ENCODE measurements at places on chromosomes 1 and 21.

- DNase-seq = no peak
Measured at GRCh38 chr1:207412845-207413244, 41.3 kb upstream of the CR2 start.

- DNase-seq = no peak
Measured at GRCh38 chr1:78333502-78333901, 157.3 kb upstream of the PTGFR start.

- DNase-seq = no peak
Measured at GRCh38 chr21:35705888-35706287, 354.4 kb downstream of the SETD4 start.

GRCh38 chr1:2000850-2001249 lies 2.7 kb downstream of the CFAP74 start:
- DNase-seq = no peak

GRCh38 chr21:27326301-27326700 lies 359.4 kb upstream of the ADAMTS5 start:
- DNase-seq = no peak

GRCh38 chr1:53639996-53640700 lies 98.8 kb downstream of the GLIS1 start:
- DNase-seq = no peak

GRCh38 chr1:213572912-213573647 lies 414.7 kb upstream of the PROX1 start:
- DNase-seq = no peak

DNA sequence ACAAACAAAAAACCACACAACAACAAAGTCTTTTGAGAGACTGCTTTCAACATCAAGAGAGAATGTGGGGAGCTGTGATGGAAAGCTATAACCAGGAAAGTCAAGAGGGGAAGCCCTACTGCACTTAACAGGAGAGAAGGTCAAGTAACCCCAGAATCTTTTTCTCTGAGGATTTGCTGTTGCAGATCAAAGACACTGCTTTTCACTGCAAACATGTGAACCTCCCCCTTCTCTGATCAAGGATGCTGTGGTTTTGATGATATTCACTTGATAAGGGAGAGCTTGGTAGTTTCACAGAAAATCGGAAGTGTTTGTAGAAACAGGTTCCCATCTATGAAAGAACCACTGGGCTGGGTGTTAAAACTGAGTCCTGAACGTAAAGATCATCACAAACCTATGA lies 4.8 kb downstream of the ETV3 start:
- DNase-seq = no peak

DNA sequence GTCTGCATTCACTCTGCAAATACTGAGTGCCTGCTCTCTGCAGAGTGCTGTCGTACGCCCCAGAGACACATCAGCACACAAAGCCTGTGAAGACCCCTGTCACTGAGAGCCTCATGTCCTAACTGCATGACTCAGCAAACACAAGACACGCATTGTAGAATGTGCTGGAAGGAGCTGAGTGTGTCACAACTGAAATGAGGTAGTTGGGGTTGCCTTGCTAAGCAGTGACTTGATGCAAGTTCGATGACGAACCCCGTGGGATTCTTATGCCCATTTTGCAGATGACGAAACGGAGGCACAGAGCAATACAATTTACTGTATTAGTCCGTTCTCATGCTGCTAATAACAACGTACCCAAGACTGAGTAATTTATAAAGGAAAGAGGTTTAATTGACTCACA lies 65.1 kb downstream of the RIPK4 start:
- DNase-seq = no peak

DNA sequence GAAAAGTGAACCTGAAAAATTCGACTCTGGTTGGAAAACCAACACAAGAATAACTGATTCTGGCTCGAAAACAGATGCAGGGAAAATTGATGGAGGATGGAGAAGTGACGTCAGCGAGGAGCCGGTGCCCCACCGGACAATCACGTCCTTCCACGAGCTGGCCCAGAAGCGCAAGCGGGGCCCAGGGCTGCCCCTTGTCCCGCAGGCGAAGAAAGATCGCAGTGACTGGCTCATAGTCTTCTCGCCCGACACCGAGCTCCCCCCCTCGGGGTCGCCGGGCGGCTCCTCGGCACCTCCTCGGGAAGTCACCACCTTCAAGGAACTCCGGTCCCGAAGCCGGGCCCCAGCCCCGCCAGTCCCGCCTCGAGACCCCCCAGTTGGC lies 1.9 kb downstream of the RUSC1 start:
- no peak for DNase-seq

- no peak for DNase-seq
Measured at GRCh38 chr1:198316546-198317100, 159.8 kb downstream of the NEK7 start.

- DNase-seq = peak; percentile 56
Measured at GRCh38 chr1:156677616-156678596, 699 bp upstream of the NES start.

DNA sequence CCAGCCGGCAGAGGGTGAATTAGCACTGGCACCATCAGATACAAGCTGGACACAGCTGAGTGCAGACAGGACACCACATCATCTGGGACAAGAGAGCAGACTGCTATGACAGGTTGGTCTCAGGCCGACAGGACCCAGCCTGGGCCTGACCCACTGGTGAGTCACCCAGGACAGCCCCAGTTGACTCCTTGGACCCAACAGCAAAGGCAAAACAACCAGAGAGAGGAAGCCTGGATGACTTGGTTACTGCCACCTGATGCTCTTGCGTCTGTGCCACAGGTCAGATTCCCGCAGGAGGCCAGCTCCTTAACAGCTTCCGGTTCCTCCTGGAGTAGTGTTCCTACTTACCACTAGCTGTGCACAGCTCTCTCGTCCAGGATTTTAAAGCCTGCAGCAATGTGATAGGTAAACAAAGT lies 18.5 kb downstream of the CCN1 start:
- no peak for DNase-seq

GRCh38 chr1:112537456-112537855 lies 28.7 kb downstream of the WNT2B start:
- no peak for DNase-seq

DNA sequence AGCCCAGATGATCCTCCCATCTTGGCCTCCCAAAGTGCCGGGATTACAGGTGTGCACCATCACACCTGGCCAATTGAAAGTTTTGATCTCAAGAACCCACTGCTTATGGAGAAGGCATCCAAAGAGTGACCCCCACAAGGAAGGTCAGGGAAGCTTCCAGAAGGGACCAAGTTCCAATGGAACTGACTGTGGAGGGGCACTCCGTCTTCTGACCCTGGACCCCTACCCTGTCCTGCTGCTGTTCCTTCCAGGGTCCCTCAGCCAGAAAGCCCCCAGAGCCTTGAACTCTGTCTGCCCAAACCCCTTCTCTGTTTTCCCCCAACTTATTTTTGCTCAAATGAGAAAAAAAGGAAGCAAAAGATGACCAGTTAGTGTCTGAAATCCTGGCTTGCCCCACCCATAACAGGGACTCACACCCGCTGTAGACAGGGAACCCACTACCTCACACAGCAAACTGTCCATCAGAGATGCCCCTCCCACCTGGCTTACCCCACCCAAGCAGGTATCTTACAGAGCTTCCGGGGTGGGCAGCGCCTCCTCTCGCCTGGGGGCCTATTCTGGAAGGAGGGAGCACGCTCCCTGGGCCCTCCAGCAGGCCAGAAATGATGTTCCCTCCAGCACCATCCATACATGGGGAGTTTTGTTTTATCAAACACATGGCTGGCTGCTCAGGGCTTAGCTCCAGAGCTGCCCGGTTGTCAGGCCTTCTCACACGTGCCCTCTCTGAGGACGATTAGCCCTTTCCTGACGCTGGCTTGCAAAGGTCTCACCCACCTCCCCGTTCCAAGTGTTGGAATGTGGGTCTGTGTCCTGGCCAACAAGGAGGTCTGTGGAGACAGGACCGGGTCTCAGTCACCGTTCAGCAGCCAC lies 3.1 kb upstream of the WNT3A start:
- DNase-seq = no peak

DNA sequence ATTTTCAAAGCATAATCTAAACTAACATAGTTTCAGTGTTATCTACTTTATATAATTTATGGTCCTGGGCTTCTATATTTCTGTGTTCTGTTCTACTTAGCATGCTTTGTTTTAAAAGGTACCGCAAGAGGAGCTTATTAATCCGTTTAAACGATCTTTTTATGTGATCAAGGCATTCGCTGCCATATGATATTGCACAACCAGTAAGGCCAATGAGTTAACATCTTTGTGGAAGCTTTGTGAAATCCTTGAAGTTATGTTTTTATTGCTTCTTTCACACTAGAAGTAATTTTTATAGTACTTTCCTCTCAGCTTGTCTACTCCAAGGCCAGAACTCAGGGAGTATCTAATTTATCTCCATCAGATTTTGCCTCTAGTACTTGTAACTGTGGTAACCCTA lies 8.9 kb downstream of the LRRC8C start:
- DNase-seq = no peak

- DNase-seq = no peak
Measured at GRCh38 chr1:187236676-187237075, 407.9 kb downstream of the PLA2G4A start.

GRCh38 chr1:230152999-230153398 lies 86.0 kb downstream of the GALNT2 start:
- no peak for DNase-seq

- DNase-seq = no peak
Measured at GRCh38 chr1:151293093-151293492, 11.0 kb downstream of the ZNF687 start.

DNA sequence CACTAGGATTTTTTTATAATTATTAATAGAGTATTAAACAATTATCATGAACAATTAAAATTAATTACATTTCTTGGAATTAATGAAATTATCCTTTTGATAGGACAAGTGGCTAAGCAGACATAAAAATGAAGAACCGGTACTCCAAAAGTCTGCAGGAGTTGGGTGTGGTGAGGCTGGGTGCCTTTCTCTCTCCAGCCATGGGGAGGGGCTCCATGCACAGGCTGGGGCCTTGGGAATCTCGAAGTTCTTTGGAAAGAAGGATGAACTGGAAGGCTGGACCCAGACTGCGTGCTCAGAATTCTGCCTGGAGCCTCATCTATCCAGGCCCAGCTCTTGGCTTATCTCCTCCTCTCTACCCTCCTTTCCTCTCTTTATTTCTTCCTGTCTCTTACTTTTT lies 94.1 kb downstream of the ACTL8 start:
- DNase-seq = no peak

DNA sequence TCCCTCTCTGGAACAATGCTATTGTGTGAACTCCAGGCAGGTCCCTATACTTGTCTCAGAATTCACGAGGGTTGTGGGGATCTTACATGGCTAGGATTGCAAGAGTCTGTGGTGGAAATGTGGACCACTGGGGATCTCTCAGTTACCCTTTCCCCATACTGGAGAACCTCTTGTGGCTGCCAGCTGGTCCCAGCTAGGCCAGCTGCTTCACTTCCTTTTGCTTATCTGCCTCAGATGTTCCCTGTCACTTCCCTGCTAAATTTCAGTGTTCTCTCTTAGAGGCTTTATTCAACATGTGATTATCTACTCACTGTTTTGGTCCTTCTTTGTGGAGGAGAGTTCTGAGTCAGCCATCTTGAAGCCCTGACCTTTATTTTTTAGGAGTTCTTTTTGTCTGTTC lies 75.9 kb upstream of the SAMD13 start:
- DNase-seq = no peak

DNA sequence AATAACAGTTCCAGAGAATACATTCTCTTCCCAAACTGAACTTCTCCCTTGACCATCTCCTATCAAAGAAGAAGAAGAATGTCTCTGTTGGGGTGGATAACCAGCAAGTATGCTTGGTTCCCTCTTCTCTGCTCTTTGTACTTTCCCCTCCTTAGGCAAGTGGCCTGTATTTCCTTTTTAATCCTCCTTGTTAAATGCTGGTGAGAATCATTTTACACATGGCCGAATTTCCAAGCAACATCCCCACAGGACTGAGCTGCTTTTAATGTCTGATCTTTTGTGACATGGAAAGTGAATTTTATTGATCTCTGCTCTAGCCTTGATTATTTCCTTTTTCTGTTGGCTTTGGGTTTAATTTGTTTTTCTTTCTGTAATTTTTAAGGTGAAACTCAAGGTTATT lies 336.7 kb downstream of the DUSP10 start:
- DNase-seq = no peak

DNA sequence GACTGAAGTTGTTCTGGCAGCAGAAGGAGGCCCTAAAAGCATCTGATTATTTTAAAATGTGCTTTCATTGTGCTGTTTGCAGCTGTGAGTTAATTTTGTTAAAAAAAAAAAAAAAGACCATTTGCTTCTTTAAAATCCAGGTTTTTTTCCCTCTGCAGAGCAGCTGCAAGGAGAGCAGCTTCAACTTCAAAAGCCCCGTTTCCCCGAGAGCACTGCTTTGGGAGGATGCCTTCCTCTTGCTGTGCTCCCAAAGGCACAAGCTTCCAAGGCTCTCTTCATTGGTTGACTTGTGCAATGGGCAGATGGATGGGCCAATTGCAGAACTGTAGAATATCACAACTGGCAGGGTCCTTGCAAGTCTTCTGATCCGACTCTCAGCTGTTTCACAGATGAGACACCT lies 459.2 kb upstream of the PKN2 start:
- no peak for DNase-seq

DNA sequence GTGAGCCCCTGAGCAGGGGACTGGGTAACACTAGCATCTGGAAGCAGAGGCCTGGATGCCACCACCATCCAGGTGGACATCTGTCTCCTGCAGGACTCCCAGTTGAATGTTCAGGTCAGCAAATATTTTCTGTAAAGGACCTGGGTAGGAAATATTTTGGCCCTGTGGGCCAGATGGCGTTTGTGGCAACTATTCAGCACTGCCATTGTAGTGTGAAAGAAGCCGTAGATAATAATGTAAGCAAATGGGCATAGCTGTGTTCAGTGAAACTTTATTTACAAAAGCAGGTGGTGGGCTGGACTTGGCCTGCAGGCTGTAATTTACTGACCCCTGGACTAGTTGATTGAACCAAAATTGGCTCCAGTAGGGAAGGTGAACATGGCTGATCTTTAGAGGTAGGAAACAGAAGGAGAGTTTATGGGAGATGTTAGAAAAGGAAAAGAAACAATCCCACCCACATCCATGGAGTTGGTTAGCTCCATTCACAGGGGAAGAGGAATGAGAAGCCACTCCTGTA lies 20.0 kb upstream of the CD101 start:
- no peak for DNase-seq

GRCh38 chr1:203593723-203594122 lies 32.9 kb upstream of the ATP2B4 start:
- DNase-seq = no peak

GRCh38 chr1:105373681-105374080 lies 1624.0 kb downstream of the AMY1C start:
- no peak for DNase-seq

DNA sequence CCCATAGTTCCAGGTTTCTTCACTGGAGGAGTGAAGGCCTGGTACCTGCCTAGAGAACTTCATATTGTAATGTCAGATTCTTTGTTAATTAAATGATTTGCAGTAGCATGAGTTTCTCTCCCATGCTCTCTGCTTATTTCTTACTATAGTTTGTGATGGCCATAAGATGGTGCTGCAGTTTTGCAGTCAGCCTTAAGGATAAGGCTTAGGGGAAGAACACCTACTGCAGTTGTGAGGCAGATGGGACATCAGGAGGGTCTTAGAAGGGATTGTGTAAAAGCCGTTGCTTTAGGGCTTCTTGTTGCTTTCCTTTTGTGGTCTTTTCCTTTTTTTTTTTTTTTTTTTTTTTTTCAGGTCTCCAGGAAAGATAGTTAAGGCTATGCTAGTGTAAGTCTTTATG lies 61.8 kb downstream of the MACF1 start:
- no peak for DNase-seq

GRCh38 chr1:2049225-2049717 lies 940 bp upstream of the PRKCZ start:
- no peak for DNase-seq

- peak; percentile 76 for DNase-seq
Measured at GRCh38 chr1:203402629-203403337, 51.9 kb upstream of the FMOD start.

GRCh38 chr1:150551051-150551783 lies 2.0 kb downstream of the ADAMTSL4 start:
- DNase-seq = no peak
